Colonic mucosa (tissue), 4 donors: ENCODE measurements at places on chromosomes 11 and 22. TPM values are rescaled to one million over a fixed set of nuclear protein-coding genes. Genes with fewer than 3 reads are reported as not detected.

PKP3 gene
- total RNA-seq, result 167 TPM

DNA sequence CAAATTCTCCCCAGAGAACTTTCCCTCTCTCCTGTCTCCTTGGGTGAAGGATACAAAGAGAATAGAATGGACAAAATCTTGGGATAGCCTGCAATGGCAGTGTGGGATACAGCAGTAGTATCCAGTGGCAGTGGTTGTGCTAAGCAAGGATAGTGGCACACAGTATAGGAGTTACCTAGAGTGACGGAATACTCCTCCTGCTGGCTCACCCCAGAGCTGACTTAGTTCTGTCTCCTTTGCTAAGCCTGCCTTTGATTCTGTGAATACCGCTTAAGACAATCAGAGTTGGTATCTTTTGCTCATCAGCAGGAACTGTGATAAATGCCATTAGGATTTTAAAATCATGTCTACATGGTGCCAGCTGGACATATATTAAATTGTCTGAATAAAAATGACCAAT, 404.3 kb downstream of the JRKL start:
- DNase-seq, result no peak

GRCh38 chr11:114239753-114240161, 56.4 kb upstream of the NNMT start:
- no peak for DNase-seq

DNA sequence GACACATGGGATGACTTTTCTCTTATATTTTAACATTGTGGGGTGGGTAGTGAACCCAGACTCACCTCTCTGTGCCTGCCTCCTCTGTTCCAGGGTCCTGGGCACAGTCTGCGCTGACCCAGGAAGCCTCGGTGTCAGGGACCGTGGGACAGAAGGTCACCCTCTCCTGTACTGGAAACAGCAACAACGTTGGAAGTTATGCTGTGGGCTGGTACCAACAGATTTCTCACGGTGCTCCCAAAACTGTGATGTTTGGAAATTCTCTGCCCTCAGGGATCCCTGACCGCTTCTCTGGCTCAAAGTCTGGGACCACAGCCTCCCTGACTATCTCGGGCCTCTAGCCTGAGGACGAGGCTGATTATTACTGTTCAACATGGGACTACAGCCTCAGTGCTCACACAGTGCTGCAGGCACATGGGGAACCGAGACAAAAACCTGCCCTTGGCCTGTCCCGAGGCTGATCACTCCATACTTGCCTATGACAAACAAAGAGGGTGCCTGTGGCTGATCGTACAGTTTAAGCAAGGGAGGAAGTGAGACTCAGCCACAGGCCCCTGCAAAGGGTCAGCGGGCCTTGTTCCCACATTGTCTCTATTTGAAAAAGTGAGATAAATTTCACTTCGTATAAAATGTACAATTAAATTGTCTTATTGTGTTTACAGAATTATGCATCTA, 43.7 kb upstream of the TOP3B start:
- DNase-seq, result no peak

DNA sequence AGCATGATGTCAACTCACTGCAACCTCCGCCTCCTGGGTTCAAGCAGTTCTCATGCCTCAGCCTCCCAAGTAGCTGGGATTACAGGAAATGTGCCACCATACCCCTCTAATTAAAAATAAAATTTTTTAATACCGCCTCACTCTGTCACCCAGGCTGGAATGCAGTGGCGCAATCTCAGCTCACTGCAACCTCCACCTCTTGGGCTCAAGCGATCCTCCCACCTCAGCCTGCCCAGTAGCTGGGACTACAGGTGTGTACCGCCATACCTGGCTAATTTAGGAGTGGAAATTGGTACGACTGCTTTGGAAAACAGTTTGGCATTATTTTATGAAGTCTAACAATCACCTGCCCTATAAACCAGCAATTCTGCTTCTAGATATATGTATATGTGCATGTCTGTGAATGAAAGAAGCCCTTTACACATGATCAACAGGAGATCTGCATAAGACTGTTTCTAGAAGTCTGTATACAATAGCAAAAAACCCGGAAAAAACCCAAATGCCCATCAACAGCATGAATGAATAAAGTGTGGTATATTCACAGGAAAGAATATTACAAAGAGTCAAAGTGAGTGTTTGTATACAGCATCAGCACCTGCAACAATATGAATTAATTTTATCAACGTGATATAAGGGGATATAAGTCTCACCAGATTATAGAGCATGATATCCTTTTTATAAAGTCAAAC, 16.0 kb downstream of the SLC35F2 start:
- no peak for DNase-seq
